Nephron progenitor cell (in vitro differentiated cells): ENCODE measurements at places on chromosomes 11 and 22.

DNA sequence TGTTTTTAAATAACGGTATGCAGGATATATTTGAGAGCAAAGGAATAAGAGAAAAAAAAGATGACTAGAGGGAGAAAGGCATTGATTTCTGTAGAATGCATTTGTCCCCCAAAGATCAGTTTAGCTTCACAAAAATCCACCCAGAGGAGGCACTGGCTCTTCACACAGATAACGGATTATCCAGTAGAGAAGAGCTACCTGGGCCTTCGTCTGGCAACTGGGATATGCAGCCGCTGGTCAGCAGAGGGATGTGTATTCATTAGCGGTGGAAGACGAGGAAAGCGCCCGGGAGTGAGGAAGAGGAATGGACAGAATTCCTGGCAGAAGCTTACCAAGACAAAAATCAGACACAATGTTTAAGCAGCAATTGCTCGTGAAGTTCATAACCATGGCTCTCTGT, 5.6 kb upstream of the WT1 start:
- DNase-seq, result peak; percentile 9

DNA sequence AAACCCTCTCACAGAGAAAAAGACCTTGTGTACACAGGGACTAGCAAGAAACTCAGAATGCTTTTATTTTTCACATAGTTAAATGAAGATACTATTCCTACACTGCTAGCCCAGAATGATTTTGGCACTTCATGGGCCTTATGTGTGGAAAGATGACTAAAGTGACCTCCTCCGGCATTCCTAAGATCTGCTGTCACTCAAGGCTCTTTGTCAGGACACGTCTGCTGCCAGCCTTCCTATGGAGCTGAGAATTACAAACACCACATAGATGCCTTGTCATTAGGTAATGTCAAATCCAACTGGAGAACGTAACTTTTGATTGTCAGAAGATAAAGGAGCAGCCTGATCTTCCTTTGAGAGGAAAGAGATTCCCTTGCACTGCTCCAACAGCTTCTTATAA, 249.1 kb downstream of the FAT3 start:
- no peak for DNase-seq

DNA sequence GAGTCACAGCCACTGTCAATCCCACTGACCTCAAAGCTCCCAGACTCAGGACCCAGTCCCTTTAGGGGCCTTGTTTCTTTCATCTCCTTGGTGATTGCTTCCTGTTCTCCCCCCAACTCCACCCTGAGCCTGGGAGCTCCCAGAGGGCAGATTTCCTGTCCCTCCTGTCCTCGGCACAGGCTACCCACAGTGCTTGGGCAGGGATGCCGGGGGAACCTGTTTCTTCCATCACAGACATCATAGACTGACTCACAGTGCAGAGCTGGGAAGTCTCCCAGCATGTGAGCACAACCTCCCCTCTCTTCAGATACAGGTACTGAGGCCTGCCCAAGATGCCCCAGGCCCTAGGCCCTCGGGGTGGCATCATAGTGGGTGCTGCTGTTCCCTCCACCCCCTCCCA, 16.6 kb downstream of the TRIM29 start:
- DNase-seq, result no peak

- no peak for DNase-seq
Measured at GRCh38 chr11:44280257-44280656, 29.7 kb downstream of the ALX4 start.

DNA sequence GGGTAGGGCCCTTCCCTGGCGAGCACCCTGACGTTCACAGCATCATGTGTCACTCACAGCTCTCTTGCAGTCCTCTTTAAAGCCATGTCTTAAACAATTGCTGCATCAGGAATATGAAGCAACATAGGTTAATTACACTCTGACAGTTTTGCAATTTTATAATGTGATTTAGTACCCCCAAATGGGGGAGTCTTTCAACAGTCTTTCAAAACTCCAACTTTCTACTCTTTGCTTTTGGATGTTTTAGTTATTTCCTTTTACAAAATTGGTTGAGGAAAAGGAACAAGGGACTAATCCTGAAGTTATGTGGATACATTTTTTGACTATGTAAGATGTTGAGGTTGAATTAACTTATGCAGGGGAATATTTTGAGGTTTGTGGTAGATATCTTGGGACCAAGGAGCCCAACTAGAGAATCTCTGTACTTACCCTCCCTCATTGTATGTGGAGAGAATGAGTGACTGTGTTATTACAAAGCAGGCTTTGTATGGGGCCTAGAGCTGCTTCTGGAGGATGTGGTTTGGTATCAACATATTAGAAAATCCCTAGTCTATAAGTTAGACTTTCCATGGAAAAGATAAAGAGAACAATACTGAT, at the start of gene MMP8:
TSS of gene MMP8 (minus strand) at position 51 of the 597 bp plus-strand sequence. CDS start 99 bp downstream, outside the sequence.
- no peak for DNase-seq

- DNase-seq, result no peak
Measured at GRCh38 chr11:44011797-44012196, 36.0 kb upstream of the ACCSL start.
